ENCODE measurements at places on chromosomes 2 and 18.

GRCh38 chr2:37721201-37721560 is 49.7 kb upstream of the CDC42EP3 start:
- DNase-seq, result no peak

DNA sequence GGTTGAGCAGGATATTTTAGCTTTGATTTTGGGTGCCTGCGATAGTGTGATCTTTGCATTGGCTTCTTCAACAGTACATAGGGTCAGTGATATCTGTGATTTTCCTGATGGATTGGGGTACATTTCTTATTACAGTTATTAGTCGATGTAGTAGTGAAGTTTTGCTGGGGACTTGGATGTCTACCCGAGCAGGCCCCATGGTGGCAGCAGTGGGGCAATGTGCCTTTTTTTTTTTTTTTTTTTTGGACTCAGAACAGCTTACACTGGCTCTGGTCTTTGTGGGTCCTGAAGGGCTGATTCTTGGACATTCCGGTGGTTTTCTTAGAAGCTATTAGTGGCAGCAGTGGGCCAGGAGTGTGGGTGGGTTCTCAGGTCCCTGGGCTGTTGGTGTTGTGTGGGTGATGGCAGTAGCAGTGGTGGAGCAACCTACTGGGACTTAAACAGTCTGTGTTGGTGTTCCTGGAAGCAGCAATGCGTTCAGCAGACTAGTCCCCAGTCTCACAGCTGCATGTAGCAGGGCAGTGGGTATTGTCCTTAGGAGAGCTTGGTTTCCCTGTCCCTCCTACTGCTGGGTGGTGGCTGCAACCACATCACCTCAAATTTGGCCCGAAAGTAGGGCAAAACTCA is 53.7 kb upstream of the SLC4A10 start:
- DNase-seq, result no peak

GRCh38 chr2:95034221-95034620 is 8.7 kb downstream of the MAL start:
- no peak for DNase-seq

- no peak for DNase-seq
These were observed 126.8 kb downstream of the ZNF521 start for GRCh38 chr18:25225151-25225550.

DNA sequence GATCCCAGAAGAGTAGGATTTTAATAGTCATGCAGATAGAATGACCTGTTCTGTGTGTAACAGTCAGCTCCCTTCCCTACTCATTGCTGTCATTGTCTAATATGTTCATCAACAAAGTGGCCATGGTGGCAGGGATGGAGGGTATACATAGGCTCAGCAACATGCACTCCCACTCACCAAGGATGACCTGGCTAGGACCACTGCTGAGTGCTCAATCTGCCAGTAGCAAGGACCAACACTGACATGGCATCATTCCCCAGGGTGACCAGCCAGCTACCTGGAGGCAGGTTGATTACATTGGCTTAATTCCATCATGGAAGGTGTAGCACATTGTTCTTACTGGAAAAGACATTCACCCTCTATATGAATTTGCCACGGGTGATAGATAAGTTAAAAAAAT is 401.7 kb upstream of the CELF4 start:
- no peak for DNase-seq

- no peak for DNase-seq
These were observed 75.4 kb downstream of the KLF7 start for GRCh38 chr2:207090389-207090788.

DNA sequence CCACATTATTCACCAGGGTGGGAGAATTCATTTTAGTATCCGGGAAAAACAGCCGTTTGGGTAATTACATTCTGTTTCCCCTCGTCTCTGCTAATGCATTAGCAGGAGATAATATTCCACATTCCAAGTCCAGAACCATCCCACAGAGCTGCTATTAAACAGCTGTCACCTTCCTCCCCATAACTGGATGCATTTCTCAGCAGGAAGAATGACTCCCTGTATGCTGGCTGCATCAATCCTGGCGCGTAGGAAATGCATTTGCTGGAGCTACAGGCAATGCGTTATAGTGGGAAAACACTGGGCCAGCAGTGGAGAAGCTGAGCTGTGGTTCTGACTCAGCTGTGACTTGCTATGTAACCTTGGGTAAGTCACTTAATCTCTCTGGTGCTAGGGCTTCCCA is 246.0 kb downstream of the CLIP4 start:
- DNase-seq, result no peak

DNA sequence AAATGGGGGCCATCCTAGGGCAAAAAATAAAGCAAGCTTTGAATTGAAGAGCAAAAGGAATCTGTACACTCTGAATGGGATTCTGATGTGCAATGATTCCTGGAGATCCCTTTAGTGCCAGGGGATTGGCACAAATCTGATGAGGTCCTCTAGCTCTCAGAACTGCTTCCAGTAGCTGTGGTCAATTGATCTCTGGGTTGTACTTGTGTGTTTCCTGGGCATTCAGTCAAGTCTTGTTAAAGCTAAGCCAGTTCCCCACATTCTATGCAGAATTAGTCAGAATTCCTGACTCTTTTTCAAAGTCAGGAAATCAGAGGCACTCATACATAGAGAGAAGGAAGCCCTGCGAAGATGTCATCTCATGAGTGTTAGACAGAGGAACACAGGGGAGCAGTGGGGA is 161.3 kb downstream of the DNER start:
- no peak for DNase-seq

- no peak for DNase-seq
These were observed 141.6 kb upstream of the CXCR4 start for GRCh38 chr2:136259551-136259950.

DNA sequence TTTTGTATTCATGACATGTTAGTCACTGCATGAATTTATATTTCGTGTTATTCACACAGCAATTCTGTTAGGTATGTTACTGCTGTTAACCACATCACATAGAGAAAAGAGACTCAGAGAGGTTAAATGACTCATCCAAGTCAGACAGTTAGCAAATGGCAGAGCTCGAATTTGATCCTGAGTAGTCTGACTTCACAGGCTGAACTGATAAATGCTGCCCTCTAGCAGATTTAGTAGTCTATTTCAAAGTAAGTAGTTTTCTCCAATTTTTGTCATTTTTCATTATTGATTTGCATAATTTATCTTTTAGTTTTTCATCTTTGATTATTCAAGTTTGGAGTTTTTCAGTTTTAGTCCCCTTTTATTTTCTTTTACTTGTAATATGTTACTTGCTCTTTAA is 58.3 kb downstream of the WDR7 start:
- DNase-seq, result no peak

DNA sequence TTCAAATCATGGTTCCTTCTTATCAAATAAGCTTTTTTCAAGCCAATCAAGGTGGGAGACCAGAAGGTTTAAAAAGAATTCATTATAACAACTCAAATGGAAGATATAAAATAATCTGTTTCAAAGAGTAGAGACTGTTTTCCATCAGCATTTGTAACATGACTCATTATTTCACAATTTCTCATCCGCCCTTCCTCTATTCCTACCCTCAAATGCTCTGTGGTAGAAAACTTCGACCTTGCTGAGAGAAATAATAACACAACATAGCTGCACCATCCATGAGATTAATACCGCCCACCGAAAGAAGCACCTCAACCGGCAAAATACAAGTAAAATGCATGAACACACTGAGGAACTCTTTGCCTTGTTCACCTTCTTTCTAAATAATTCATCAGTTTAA is 2039.2 kb upstream of the CELF4 start:
- DNase-seq, result no peak

DNA sequence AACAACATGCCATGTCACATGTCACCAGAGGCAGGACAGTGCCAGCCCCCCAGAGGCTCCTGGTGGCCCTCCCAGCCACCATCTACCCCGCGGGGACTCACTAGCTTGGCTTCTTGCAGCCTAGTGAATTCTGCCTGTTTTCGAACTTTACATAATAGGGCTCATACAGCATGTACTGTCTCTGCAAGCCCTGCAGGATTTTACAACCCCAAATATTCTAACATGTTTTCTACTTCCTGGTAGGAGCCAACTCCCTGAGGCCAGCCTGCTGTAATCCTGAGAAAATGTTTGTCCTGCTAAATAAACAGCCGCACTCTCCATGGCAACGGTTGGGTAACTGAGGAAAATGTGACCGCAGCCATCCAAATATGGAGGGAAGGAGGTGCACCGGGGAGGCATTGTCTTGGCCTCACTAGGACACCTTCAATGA is 2.7 kb downstream of the PER2 start:
- DNase-seq, result no peak

DNA sequence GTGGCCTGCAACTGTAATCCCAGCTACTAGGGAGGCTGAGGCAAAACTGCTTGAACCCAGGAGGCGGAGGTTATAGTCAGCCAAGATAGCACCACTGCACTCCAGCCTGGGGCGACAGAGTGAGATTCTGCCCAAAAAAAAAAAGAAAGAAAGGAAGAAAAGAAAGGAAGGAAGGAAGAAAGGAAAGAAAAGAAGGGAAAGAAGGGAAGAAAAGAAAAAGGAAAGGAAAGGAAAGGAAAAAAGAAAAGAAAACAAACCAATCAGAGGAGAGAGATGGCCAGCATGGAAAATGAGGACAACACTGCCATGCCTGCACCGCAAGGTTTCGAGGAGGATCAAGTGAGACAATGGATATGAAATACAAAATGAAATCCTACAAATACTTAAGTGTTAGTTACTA is 34.7 kb downstream of the NOL10 start:
- no peak for DNase-seq

DNA sequence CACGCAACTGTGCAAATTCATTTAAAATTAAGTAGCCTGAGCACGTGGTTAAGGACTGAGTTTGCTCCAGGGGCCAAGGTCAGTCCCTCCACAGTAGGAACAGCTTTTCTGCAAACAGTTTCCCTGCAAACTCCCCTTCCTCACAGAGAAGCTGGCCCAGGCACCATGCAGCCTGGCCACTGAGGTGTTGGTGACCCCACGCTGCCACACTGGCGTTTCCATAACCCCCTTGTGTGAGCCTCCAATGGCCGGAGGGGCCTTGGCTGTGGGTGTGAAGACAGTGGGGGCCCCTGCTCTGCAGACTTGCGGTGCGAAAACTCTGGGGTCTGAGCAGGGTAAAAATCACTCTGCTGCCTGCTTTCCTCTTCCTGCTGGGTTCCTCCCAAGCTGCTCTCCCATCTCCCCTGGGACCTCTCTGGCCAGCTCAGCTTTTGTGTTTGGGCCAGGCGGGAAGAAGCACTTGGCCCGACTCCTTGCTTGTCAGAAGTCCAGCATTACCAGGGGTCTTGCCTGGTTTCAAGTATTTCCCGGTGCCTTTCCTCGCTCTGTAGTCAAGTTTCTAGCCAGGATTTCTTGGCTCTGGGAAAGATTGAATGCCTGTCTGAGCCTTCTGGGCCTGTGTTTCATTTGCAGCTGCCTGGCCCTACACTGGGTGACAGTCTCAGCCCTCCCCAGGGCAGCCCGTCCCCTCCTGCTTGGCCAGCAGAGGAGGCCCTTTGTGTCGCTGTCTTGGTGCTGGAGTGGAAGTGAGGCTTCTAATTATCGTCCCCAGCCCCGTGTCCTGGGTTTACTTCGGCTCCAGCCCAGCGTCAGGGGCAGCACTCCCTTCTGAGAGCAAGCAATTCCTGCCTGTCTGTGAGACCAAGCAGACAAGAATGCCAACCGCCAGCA is 131.4 kb upstream of the SLC1A4 start:
- no peak for DNase-seq

DNA sequence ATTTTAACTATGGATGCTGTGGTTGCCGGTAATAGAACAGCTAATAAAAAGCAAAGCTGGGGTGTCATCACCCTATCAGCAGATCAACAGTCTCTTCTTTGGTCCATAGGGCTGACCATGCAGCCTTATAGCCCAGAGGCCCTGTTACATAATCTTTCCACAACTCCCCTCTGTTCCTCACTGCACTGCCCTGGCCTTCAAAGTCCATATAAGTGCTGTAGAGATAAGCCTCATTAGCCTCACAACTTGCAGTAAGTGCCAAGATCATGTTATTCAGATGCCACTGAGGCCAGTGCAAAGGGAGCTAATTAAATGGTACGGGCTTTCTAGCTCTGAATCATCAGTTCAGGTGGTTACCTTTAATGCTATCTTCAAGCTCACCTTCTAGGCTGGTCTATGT is 89.7 kb upstream of the CXCR4 start:
- no peak for DNase-seq

GRCh38 chr2:10573709-10574108 is 116.1 kb downstream of the NOL10 start:
- no peak for DNase-seq

GRCh38 chr2:123451542-123451941 is 573.5 kb upstream of the CNTNAP5 start:
- DNase-seq, result no peak

DNA sequence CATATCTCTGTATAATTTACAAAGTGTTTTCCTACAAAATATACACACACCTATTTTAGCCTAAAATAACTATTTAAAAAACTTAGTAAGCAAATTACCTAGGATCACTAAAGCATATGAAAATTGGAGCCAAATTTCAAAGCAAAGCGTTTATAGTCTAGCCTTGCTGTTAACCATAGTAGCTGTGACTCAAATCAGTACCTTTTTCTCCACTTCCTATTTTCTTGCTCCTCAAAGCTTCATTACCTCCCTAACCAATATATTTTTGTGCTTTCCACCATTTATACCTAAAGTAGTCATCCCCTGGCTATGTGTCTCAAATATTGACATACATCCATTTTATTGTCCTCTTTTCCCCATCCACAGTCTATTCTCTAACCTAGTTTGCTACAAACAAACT is 73.1 kb downstream of the ERBB4 start:
- no peak for DNase-seq

DNA sequence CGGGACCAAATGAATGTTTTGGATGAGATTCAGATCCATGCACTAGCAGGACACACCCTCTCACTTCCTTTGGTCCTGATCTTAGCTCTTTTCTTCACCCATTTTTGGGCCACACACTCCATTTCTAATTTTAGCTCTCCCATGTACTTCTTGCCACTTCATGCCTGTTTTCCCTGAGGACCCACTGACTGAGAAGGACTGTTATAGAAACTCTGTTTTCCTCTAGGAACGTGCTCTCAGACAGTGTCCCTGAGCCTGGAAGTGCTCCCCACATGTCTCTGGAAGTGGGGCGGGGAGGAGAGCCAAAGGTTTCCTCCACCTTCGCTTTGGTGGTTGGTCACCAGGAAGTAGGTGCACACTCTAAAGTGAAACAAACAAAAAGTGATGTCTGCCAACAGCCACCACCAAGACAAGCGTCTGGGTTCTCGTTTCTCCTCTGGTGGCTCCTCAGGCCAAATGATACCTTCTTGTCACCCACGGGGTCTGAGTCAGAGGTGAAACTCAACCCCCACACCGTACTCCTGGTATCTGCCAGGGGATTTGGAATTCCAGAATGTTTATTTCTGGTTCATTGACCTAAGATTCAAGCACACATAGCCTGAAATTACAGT is 74.7 kb downstream of the MERTK start:
- no peak for DNase-seq

DNA sequence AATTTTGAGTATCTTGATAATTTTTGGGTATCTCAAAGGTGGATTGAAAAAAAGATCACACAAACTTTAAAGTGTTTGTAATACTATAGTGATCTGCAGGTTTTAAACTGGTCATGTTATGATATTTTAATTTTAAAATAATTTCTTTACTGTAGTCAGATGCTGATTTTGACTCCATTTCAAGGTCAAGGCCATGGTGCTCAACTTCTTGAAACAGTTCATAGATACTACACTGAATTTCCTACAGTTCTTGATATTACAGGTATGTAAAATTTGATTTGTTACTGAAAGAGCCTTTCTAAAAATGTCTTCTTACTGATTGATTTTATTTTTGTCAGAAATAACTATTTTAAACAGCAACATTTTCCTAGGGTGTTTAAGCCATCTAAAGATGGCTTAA is 33.1 kb upstream of the METAP1D start:
- no peak for DNase-seq

All from NCI-H1105 (cell line).